ENCODE measurements at places on chromosomes 5 and 9.

DNA sequence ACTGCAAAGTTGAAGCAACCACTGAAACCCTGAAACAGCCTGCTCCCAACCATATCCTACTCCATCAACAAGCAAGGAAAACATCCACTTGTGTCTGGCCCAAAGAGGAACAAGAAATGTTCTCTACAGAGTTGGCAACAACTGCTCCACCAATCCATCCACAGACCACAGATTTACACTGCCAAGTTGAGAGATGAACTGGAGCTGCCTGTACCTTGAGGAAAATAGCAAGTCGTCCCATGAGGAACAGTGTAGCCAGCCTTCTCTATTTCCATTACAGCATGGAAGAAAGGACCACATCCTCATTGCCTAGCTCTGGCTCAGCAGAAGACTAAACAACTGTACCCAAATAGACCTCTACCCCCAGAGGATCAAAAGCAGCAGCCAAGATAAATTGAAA is 60.4 kb downstream of the DEPDC1B start:
- no peak for DNase-seq

- peak; percentile 63 for DNase-seq
Observed at GRCh38 chr9:33264003-33264472, 470 bp downstream of the BAG1 start.

GRCh38 chr5:178537467-178538371 is 52.5 kb downstream of the COL23A1 start:
- no peak for DNase-seq

DNA sequence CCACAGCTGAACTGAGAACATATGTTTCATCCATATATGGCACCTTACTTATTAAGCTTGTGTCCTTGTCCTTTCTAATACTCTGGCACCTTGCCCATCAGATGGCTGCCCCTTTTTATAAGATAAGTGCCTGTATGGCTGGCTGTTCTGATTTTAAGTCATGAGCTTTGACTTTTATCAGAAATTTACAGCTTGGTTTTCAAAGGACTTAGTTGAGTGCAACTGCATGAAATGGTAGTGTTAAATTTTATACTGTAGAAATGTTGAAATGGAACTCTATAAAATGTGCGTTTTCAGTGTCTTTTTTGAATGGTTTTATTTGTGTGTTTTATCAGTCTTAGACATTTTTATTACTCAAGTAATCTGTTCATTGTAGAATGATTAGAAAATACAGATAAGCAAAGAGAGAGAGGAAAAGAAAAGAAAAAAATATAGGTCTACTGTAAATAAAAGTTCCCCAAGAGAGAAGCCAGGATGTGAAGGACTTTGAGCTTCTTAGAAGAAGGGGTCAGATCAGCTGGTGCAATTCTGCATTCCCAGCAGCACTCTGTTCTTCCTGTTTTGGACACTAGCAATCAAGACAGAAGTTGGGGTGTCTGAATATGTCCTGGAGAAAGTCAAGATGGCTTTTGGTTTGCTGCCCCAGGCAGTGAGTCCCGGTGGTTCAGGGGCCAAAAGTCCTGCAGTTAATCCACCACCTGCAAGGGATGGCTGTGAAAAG is 38.9 kb downstream of the ARHGAP26 start:
- DNase-seq: no peak

DNA sequence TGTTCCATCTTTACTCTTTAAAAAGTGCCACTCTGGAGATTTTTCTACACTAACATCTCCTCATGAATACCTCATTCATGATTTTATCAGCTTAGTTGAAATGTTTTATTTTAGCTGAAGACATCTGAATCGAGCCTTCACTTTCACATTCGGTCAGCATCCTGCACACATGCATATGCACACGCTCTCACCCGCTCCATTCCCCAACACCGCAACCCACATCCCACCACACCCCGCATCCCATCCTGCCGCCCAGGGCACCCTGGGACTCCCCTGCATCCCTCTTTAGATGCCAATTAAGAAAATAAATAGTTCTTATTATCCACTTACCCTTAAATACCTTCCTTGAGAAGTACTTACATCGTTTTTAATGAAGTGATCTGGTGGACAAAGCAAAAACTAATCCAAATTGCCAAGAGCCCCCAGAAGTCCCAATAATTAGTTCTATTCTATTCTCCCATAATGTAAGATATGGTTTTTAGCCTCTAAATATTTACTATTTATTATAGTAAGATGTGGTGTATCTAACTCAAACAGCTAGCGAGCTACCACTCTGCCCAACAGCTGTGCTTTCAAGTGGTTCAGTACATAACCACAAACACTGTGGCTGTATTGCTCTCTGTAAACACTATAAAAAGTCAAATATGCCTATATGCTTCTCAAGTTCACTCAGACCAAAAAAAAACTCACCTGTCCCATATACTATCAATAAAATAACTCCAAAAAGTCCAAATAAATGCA is 38.2 kb downstream of the GZMK start:
- peak; percentile 76 for DNase-seq

- DNase-seq: no peak
Observed at GRCh38 chr5:95738834-95739233, 7.7 kb downstream of the RHOBTB3 start.

- DNase-seq: no peak
Observed at GRCh38 chr5:6402939-6403338, 24.6 kb upstream of the MED10 start.

DNA sequence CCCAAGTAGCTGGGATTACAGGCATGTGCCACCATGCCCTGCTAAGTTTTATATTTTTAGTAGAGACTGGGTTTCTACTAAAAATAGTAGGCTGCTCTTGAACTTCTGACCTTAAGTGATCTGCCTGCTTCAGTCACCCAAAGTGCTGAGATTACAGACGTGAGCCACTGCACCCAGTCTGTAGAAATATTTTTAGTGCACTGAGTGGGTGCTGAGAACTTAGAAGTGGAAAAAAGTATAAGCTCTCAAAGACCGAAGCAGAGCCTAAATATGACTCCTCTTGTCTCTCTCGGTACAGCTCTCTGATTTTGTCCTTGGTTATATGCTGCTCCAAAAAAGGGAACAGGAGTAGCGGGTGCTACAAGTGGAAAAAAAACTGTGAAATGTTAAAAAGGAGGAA is 353.8 kb upstream of the IZUMO3 start:
- DNase-seq: no peak

DNA sequence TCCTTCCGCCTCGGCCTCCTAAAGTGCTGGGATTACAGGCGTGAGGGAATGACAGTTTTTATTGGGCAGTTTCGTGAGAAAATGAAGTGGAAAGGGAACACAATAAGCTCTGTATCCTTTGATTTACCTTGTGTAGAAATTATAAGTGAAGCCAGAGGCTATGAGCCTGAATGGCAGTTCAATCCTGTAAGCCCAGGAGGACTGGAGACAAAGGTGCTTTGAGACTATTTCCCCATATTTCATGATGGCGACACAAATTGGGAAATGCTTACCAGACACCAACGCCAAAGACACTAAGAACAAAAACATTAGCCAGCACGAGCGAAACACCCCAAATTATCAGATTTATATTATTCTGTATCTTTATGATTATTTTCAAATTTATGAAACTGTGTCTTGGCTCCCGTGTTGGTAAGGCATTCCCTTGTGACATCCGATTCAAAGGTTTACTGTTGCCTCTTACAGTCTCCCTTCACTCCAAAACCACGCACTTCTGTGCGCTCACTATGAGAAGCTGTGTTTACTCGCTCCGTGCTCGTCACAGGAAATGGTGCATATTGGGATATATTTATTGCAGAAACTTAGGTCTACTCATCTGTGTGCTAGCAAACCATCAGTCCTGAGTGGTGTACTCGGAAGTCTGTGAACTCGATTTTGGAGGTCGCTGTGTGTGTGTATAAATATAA is 73.9 kb downstream of the SH3PXD2B start:
- DNase-seq: no peak

DNA sequence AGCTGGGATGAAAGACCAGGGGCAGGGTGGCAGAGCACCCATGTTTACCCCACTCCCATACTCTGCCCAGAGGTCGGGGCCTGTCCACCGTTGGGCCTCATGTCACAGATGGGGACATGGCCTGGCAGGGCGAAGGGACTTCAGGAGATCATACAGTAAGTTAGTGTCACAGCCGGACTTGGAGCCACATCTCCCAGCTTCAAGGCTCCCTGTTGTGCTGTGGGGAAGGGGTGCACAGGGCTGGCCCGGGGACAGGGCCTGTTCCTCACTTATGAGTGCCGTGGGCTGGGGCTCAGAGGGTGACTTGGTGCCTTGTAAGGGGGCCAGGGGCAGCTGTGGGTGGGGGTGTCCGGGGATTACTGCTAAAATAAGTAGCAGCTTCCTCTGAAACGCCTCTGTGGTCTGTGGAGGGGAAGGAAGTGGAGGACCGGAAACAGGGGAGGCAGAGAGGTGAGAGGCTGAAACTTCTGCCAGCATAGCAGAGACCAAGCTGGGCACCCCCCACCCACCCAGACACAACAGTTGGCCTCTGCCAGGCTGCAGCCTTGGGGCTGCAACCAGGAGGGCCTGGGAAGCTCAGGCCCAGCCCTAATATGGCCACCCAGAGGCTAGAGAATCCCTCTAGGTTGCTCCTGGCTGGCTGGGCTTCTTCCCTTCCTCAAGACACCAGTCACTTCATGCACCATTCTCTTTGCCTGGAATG is 41.1 kb upstream of the NEK6 start:
- peak; percentile 75 for DNase-seq

DNA sequence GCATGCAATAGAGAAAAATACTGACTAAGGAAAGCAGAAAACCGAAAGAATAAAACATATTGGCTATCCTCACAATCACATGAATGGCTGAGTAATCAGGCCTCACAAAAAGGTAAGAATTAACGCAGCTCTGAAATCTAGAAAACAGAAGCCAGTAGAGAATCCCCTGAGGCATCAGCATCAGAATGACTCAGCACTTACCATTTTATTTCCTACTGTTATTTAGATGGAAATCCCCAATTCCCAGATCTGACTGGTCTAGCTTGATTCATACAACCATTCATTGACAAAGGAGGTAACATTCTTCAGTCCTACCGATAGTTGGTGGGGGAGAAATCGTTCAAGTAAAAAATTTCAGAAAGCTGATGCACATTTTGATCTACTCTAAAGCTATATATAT is 1408.4 kb upstream of the WWC1 start:
- no peak for DNase-seq

DNA sequence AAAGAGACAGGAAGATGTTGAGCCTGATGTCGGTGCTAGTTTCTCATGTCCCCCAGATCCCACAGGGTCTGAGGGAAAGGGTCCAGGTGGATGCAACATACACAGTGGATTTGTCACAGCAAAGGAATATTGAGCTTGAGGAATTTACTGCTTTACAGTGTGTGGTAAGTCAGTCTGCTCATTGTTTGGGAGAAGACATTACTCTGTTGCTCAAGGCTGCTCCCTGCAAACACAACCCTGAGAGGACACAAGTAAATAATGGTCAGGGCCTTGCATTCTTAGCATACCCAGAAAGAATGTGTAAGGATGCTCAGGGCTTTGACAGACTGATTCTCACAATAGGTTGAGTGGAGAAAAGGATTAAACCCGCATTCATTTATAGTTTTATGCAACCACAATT is 7.3 kb upstream of the MAN2A1 start:
- no peak for DNase-seq

GRCh38 chr5:107184871-107185270 is 485.9 kb downstream of the EFNA5 start:
- DNase-seq: no peak

GRCh38 chr9:73810585-73811215 is 659.0 kb downstream of the ANXA1 start:
- DNase-seq: no peak
